Umbilical cord (tissue), 2 donors: ENCODE measurements at places on chromosomes 4 and X.
A peak's percentile ranks its signal among the peaks of the same experiment; 100 is the strongest.

DNA sequence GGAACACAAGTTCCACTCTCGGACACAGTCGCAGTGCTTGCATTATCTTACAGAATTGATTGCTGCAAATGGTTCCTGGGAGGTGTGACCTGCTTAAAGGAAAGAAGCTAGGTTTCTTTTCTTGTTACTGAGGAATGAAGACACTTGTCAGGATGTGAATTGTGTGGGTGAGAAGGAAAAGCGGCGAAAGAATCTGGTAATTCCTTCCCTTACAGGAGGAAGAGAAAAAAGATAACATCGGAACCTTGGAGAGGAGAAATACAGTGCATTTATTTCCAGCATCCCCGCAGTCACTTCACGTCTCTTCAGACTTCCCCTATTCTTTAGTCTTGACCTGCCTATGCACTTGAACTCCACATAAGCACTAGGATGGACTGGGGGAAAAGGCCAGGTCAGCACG is 389 bp upstream of the CCSER1 start:
- DNase-seq = no peak

DNA sequence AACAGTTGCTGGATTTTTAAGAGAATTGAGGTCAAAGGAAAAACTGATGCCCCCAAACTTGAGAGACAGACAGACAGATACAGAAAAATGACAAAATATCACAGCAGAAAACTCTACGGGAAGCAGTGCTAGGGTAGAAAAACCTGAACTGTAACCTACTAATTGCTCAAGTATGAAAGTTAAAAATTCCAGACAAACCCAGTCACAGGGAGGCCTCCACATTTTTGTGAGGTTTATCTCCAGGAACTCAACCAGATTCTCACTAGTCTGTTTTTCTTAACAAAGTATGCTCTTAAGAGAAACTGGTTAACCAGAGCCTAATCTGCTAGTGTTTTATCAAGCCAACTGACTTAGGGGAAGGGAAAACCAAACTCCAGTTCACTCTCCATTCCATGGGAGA is 19.9 kb upstream of the PPP3CA start:
- peak; percentile 6 for DNase-seq

DNA sequence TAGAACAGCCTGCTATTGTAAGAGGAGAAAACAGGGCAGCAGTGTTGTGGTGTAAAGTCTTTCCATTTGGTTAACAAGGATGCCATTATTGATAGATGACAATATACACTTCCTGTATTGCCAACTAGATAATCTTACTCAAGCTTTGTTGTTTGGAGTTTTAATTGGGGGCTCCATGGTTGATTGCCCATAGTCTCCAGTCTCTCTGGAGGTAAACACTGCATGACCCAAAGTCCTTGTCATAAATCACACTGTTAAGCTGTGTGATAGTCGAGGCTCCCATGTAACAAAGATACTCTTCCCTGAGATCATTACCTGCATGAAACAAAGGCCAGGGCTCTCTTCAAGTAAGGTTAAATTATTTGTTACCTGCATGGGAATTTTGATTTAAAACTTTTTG is 394.6 kb downstream of the C4orf33 start:
- no peak for DNase-seq

GRCh38 chrX:120468071-120468470 is 1.0 kb downstream of the LAMP2 start:
- no peak for DNase-seq

GRCh38 chr4:94665500-94666404 is 92.0 kb upstream of the BMPR1B start:
- DNase-seq = no peak

DNA sequence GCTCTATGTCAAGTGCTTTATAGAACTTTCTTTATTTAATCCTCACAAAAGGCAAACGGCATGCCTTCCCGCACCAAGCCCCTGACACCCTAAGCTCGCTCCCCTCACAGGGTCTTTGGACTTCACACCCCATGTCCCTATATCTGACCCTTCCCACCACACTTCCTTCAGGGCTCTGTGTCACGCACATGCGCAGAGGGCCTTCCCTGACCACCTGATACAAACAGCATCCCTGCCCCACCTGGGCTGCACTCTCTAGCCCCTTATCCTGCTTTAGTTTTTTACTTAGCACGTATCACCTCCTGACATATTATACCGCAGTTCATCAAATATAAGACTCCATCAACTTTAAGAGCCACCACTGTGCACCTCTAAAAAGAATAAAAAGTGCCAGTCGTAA is 49.8 kb downstream of the SOD3 start:
- no peak for DNase-seq

GRCh38 chr4:73603271-73603710 is 16.9 kb downstream of the RASSF6 start:
- DNase-seq = peak; percentile 34

- no peak for DNase-seq
Observed at GRCh38 chr4:2285613-2286381, 23.9 kb upstream of the MXD4 start.
